Esophagus squamous epithelium (tissue), 5 donors: ENCODE measurements at places on chromosomes 13 and 19.

- DNase-seq: no peak
Measured at GRCh38 chr19:19067276-19068072, 3.7 kb downstream of the SLC25A42 start.

- DNase-seq: no peak
Measured at GRCh38 chr13:24184882-24185281, 24.4 kb downstream of the SPATA13 start.

DNA sequence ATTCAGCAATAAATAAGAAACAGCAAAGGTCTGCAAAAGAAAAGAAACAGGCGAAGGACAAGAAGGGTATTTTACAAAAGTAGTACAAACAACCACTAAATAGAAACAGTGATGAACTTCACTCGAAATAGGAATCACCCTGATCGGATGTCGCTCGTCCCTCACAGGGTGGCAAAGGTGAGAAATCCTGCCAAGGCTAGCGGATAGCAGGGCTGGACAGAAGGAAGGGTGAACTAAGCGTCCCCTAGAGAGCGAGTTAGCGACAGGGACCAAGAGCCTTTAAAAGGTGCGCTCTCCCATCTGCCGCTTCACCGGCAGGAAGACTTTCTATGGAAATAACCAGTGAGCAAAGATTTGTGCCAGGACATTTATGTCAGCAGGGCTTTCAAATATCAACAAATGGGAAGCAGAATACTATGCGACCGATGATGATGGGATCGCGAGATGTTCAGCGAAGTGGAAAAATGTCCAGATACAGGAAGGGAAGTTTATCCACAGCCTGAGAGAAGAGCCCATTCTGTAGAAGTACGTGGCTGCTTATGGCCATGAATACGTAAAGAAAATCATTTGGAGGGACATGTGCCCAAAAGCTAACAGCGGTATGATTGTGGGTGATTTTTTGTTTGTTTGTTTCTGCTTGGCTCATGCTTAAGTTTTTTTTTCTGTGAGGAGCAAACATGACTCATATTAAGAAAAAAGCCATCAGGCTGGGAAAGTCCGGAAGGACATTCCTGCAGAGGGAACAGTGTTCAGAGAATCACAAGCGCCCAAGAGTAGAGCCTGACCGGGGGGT lies 18.9 kb downstream of the ELAVL1 start:
- DNase-seq: no peak

GRCh38 chr13:36819739-36820090 lies 693 bp downstream of the RFXAP start:
- no peak for DNase-seq

DNA sequence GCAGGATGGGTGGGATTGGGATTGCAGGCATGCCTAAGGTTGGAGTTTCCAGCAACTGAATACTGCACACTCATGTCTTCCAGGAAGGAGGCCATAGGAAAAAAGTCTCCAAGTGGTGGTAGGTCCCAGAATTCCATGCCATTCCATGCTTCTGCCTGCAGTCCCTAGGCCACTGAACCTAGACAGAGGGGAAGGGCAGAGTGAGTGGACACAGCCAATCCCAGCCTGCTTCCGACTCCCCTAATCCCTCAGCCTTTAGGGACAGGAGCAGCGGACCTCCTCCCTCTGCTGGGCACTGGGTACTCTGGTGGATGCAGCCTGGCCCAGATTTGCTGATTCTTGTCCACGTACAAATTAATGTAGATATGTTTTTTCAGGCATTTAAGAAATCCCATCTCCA lies 17.0 kb downstream of the VSTM2B start:
- no peak for DNase-seq

GRCh38 chr13:39023761-39024160 lies 14.1 kb downstream of the PROSER1 start:
- DNase-seq: no peak

- no peak for DNase-seq
Measured at GRCh38 chr13:21148557-21149258, 27.6 kb downstream of the SKA3 start.

GRCh38 chr13:50529154-50529882 lies 314.2 kb downstream of the DLEU7 start:
- DNase-seq: no peak

DNA sequence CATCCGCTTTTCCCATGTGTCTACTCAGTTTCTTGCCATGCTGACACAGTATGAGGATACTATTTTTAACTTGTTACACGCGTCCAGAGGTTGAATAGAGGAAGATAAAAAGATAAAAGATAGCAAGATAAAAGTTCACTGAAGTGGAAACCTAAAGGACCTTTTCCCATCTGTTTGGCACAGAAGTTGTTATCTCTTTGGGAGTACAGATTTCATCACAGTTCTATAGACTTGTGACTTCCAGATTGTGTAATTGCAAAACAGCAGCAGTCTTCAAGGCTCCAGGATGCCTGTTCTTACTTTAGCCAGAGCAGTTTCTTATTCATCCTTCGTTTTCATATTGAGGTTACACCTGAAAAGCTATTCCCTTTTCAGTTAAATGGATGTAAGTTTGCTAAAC lies 369.2 kb downstream of the GPC5 start:
- DNase-seq: no peak

GRCh38 chr19:21677696-21678418 lies 89.5 kb downstream of the ZNF100 start:
- DNase-seq: no peak

DNA sequence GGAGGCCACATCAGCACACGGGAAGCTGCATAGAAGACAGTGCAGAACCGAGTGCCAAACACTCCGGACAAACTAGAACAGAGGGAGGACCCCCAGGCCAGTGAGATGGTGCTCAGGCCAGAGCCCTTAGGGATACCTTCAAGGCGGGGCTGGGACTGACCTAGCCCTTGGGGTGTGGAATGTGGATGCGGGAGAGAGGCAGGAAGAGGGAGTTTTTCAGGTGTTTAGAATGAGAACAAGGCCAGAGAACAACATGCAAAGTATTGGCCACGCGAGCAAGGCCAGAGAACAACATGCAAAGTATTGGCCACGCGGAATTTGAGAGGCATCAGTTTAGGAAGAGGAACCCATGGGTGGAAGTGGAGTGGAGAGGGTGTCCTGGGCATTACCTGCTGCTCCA lies 65.1 kb upstream of the ATP12A start:
- DNase-seq: no peak

- no peak for DNase-seq
Measured at GRCh38 chr19:39543477-39543857, 3.5 kb upstream of the EID2 start.

GRCh38 chr19:33299051-33299688 lies 3.2 kb downstream of the CEBPA start:
- no peak for DNase-seq

DNA sequence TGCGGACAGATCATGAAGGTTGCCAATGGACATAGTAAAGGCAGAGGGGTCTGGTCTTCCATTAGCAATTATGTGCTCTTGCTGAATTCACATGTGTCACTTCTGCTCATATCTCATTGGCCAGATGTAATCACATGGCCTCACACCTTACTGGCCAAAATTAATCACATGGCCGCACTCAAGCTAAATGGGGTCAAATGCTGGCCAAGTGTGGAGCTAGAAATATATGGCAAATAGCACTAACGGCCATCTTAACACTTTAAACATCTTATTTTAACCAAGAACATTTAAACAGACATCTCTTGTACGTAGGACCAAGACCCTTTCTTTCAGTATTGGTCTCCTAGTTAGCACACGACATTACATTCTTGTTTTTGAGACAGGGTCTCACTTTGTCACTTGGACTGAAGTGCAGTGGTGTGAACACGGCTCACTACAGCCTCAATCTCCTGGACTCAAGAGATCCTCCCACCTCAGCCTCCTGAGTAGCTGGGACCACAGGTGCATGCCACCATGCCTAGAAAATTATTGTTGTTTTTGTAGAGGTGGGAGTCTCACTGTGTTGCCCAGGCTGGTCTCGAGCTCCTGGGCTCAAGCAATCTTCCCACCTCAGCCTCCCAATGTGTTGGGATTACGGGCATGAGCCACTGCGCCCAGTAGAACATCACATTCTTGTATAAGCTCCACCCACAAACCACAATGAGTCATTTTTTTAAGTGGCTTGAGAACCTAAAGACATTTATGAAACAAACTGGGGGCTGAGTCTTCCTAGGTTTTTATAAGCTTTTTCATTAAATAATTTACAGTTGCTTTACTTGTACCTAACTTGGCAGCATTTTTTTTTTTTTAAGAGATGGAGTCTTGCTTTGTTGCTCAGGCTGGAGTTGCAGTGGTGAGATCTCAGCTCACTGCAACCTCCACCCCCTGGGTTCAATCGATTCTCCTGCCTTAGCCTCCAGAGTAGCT lies 2.9 kb upstream of the PTOV1 start:
- no peak for DNase-seq

DNA sequence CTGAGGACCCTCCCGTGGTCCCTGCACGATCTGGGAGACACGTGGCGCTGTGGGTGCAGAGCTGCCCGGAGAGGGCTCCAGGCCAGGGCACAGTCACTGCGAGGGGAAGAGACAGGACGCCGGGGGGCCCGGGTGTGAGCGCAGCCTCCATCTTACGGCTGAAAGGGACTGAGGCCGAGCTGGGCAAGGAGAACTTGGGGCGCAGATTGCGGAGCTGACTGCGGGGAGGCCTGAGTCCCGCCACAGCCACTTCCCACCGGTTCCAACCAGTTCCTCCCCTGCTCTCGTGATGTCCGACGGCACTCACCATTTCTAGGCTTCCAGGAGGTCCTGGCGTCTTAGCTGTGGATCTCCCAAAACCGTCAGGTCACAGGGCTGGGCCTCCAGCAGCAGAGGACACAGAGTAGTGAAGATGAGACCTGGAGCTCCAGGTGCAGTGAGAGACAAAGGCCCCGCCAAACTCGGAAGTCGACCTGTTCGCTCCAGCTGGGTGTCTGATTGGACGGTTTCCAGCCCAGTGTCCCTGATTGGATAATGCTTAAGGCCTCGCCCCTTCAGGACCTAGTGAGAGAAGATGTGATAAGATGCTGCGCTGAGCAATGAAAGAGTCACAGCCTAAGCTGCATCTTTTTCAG lies 4.8 kb upstream of the ZNF253 start:
- DNase-seq: no peak
